Activated CD4-positive, alpha-beta T cell treated with anti-CD3 and anti-CD28 coated beads, Interleukin-2, amount 10 ng/mL, durations not matched to agents 7 days and 5 days (primary cell): ENCODE measurements at places on chromosomes 12 and 14. TPM values are rescaled to one million over a fixed set of nuclear protein-coding genes. Genes with fewer than 3 reads are reported as not detected.

Gene MGAT4C
- total RNA-seq: not detected

Gene GLRX5
- total RNA-seq: 36.6 TPM

Gene PRB3
- not detected for total RNA-seq

DNA sequence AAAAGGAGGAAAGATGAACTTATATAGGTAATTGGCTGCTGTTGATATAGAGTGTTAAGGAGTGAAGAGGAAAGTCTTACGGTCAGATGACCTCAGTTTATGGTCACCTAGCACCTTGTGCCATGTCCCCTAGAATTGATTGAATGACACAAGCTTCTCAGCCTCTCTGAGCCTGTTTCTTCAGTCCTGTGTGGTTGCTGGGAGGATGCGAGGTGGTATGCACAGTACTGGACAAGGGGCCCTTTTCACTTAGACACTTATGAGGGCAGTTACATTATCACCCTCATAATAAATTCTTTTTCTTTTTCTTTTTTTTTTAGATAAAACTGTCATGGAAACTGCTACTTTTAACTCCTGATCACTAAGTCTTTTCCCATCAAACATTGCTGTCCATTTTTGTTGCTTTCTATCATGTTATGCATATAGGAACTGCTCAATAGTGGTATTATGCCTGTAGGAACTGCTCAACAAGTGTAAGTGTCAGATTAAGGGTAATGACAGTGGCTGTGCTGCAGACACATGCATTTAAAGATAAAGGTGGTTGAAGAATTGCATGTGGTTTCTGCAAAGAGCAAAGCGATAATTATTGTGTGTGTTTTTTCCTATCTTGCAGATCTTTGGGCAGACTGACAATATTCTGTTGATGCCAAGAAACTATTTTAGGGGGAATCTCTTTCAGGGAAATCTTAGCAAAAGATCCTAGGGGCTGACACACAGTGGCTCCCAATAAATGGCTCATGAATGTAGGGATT is 11.6 kb downstream of the ANO6 start:
- DNase-seq: no peak

DNA sequence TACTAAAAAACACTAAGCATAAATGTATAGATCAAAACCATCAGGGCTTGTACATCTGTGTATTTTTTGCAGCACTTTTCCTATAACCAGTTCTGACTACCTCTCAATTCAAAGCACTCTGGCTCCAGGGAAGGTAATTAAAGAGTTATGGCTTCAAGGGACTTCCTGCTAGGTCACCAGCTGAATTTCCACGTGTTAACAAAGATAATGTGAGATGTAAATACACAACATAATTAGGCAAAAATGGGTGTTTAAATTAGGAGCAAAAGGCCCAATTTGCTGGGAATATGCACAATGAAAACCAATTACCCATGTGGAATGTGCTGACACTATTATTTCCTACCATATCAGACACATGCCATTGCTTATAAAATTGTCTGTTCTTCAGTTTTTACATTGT is 513.4 kb upstream of the FLRT2 start:
- DNase-seq: no peak

DNA sequence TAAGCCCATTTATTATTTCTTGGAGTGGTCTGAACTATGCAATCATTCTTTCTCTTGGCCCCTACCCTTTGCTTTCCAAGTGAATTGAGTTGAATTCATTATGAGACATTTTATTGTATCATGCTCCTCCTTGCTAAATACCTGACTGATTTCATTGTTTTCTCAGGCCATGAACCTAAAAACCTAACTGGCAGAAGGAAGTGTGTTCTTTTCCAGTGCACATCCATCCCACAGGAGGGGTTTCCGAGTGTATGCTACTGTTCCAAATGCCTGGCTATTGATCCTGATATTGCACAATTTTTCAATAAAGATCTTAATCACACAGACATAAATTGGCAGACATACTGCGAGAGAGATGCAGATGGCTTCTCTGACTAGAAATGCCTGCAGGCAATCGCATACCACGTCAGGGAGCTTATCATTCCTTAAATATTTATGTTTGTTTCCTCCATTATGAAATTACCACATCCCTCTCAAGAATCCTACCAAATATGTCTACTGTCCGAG is 162.2 kb upstream of the EGLN3 start:
- no peak for DNase-seq
